ENCODE measurements at places on chromosomes 2 and 18. TPM values are rescaled to one million over a fixed set of nuclear protein-coding genes. Genes with fewer than 3 reads are reported as not detected.

GRCh38 chr2:37168217-37168981, 11.6 kb upstream of the EIF2AK2 start:
- no peak for DNase-seq

DNA sequence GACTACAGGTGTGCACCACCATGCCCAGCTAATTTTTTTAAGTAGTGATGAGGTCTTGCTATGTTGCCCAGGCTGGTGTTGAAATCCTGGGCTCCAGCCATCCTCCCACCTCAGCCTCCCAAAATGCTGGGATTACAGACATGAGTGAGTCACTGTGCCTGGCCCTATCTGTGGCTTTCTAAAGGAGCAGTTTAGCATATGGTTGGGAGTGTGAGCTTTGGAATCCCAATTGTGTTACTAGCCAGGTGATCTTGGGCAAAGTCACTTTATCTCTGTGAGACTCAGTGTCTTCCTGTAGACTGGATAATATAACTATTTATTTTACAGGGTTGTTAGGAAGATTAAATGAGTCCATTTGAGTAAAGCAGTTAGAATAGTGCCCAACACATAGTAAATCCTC, 19.8 kb upstream of the SMAD4 start:
- DNase-seq, result no peak

Gene SFTPB
- total RNA-seq, result 0.25 TPM

Gene MAP3K19
- total RNA-seq, result not detected

DNA sequence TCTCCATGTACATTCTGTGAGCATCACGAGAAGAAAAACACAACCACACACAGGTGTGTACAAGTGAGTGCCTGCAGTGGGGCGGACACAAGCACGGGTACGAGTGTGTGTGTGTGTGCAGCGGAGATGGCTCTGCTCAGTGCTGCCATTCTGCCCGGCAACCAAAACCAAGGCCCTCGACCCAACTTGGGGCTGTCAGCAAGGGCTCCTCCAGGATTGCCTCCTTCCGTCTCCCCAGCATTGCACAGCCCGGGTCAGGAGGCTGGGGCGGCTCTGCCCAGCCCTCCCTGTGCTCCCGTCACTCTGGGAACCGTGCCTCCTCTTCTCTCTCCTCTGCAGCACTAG, 66.5 kb downstream of the PXDN start:
- no peak for DNase-seq

GRCh38 chr2:32624812-32625211, 3.0 kb upstream of the TTC27 start:
- DNase-seq, result no peak

DNA sequence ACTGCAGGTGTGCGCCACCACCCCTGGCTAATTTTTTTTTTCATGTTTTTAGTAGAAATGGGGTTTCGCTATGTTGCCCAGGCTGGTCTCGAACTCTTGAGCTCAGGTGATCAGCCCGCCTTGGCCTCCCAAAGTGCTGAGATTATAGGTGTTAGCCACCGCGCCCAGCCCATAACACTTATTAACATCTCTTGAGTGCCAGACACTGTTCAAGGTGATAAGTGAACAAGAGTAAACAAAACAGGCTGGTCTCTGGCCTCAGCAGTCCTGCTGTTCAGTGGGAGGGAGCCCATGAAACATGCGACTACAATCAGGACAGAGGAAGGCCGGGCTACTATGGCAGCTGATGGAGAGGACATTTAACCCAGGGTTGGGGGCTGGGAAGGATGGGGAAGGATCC, 42.3 kb downstream of the KCTD1 start:
- no peak for DNase-seq

DNA sequence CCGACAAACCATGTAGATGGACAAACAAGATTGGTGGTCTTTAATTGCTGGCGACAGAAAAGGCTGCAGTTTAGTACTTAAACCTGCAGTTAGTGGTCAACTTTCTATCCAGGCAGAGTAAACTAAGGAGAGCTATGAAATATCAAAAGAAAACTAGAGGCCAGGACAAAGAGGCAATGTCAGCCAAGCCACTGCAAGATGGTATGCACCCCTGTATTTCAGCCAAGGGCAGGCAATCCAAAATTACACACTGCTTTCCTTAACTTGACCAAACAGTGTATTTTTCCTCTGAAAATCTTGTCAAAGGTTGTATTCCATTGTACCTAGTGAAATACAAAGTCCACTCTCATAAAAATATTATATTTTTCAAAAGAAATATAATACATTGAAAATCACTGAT, 9.3 kb downstream of the NIFK start:
- DNase-seq, result no peak

GRCh38 chr2:99860720-99861375, 281.5 kb downstream of the AFF3 start:
- no peak for DNase-seq

Gene AUP1
- total RNA-seq, result 141 TPM

Gene UGT1A10
- not detected for total RNA-seq

GRCh38 chr2:36695746-36696415, 626 bp upstream of the VIT start:
- no peak for DNase-seq

DNA sequence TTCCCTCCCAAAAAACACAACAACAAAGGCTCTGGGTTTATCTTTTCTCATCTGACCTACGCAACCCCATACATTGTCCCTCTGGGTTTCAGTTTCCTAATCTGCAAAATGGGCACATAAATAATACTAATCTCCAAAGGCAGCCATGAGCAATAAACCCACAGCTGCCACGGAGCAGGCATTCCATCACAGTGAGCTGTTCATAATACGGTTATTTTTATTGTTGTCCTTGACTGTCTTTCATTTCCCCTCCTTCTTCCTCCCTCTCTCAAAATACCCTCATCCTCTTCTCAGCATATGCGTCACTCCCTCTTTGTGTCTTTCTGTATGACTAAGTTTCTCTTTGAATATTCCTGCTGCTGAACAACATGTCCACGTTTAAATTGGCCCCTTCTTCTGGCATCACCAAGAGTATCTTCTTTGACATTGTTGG, 129.8 kb upstream of the CAB39 start:
- DNase-seq, result no peak

DNA sequence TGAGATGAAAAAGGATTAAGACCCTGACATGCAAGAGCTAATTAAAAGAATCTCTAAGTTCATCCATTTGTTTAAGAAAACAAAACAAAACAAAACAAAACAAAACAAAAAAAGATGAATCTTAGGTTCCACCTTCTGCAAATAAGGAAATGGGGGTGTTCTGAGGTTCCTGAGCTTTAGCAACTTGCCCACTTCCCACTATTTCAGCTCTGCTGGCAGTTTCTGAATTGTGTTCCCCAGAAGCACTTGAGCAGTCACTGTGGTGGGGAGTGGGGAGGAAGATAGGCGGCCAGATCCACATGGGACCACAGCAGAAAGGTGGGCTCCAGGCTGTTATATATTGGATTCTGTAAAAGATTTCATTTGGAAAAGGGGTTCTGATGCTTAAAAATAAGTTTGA, 20.3 kb downstream of the INO80C start:
- no peak for DNase-seq

DNA sequence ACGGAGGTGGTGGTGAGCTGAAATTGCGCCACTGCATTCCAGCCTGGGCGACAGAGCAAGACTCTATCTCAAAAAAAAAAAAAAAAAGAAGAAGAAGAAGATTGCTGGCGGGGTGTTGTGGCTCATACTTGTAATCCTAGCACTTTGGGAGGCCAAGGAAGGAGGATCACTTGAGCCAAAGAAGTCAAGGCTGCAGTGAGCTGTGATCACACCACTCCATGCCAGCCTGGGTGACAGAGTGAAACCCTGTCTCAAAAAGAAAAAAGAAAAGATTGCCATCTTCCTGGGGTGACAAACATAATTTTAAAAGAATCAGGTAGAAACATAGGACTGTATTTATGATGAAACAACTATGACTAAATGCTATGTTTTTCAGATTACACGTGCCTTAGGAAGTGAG, 55.1 kb upstream of the EML4 start:
- no peak for DNase-seq

GRCh38 chr18:59921384-59921891, 21.6 kb downstream of the PMAIP1 start:
- DNase-seq, result no peak

GRCh38 chr2:172048508-172049503, 36.5 kb upstream of the DLX1 start:
- no peak for DNase-seq

DNA sequence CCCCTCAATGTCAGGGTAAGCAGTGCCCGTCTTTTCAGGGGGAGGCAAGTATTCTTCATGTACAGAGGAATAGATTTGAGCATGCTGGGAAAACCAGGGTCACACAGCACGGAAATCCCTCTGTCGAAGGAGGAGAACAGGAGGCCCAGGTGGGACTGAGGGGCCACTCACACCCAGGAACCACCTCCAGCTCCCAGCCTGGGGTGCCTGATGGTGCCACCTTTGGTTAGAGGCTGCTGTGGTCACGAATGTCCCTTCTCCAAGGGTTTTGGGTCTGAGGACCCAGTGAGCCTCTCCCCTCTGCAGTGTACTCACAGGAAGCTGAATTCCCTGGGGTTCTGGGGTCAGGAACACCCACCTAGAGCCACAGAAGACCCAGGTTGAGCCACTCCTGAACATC, 197.3 kb downstream of the ANKRD30B start:
- no peak for DNase-seq

GRCh38 chr2:113981404-113982134, 91.7 kb downstream of the ACTR3 start:
- DNase-seq, result no peak

Gene COL6A3
- total RNA-seq, result 265 TPM

GRCh38 chr2:150260636-150261035, 226.8 kb downstream of the RND3 start:
- no peak for DNase-seq

DNA sequence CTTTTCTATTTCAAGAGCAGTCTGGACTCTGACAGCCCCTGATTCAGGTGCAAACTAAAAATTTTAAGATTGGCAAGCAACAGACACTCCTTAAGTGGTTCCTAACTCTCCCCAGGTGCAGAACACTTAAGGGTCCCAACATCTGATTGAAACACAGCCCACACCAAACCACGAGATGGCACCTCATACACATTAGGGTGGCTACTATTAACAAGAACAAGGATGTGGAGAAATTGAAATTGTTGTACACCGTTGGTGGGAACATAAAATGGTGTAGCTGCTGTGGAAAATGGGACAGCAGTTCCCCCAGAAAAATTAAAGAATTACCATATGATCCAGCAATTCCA, 82.3 kb downstream of the POLR1A start:
- DNase-seq, result no peak

Gene TBC1D8
- 35.5 TPM for total RNA-seq

Gene CPLX4
- total RNA-seq, result 0.46 TPM

- DNase-seq, result no peak
These were observed 11.3 kb upstream of the KCNF1 start for GRCh38 chr2:10900216-10901109.

- no peak for DNase-seq
These were observed 1923.8 kb upstream of the CELF4 start for GRCh38 chr18:39489431-39489830.

Gene FTCDNL1
- total RNA-seq, result 1.9 TPM

Gene UNC80
- total RNA-seq, result not detected

Gene HOXD9
- 2.6 TPM for total RNA-seq

Gene SLC5A7
- not detected for total RNA-seq

- no peak for DNase-seq
These were observed 5.7 kb downstream of the SERPINB8 start for GRCh38 chr18:63975628-63976027.

Gene LCT
- total RNA-seq, result not detected

- no peak for DNase-seq
These were observed 402.5 kb upstream of the SPRED2 start for GRCh38 chr2:65834771-65835475.

Gene SCN7A
- total RNA-seq, result 4.8 TPM

- no peak for DNase-seq
These were observed 129.3 kb downstream of the ZNF236 start for GRCh38 chr18:76951456-76952247.
